Fibroblast of skin of right biceps (primary cell): ENCODE measurements at places on chromosomes 4 and X.

GRCh38 chrX:145405012-145405411 lies 157.7 kb downstream of the SPANXN1 start:
- DNase-seq = no peak

DNA sequence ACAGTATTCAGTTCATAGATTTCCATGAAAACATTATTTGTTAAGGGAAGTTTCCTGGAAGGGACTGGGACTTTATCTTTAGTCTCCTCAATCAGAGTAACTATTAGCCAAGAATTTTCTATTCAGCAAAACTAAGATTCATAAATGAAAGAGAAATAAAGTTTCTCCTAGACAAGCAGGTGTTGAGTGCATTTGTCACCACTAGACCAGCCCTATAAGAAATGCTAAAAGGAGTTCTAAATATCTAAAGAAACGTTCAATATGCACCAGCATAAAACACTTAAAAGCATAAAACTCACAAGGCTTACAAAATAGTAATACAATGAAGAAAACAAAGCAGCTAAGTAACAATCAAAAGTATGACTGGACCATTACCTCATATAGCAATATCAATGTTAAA lies 423.0 kb downstream of the TECRL start:
- no peak for DNase-seq

GRCh38 chr4:147509386-147509785 lies 28.5 kb downstream of the EDNRA start:
- peak; percentile 25 for DNase-seq

DNA sequence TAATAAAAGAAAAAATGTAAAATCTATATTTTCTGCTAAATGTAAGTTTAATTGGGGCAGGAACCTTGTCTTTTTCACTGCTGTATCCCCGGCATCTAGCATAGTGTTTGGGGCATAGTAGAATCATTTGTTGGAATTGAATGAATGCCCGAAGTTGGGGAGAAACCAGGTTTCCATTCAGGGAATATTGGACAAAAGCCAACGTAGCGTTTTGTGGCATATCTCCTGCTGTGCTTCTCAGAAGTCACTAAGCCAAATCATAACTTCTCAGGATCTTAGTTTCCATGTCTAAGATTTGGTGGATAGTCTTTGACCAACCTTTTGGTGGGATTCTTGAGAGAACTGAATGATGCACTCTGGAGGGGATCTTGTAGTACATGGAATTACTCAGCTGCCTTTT lies 42.0 kb upstream of the PGRMC2 start:
- DNase-seq = no peak

DNA sequence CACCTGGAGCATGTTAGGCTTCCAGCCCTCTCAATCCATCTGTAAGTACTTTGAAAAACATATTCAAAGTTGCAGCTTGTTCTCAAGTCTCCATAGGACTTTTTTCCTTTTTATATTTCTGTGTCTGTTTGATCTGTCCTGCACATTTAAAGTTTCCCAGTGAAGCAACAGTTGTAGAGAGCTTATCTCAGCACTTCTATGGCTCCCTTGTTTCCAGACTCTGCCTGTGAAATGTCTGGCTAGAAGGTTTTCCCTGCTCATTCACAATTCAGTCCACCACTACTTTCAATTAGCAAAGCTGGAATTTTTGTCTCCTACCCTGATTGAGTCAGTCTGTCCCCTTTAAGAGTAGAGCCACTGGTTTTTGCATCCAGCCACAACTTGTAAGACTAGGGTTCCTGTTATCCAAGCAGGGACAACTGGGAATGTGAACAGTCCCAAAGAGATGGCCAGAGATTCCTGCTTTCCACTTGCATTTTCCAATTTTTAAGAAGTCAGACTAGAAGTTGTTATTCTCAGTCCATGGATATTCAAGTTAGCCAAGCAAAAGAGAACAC lies 116.1 kb downstream of the GASK1B start:
- DNase-seq = no peak

DNA sequence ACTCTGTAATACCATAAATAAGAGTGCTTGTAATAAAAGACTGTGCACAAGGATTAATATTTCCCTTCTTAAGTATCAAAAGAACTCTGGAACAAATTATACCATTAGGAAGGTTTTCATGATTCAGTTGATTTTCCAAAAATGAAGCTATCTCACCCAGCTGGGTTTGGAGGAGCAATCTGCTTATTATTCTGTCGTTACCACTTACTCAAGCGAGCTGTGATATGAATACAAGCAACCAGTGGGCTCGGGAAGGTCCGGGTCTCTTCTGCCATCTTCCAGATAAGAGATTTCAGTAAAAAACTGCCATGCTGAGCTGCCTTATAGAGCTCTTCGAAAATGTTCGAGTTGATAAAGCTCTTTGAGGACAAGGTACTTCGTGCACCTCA lies 15.3 kb downstream of the SMIM20 start:
- DNase-seq = no peak

DNA sequence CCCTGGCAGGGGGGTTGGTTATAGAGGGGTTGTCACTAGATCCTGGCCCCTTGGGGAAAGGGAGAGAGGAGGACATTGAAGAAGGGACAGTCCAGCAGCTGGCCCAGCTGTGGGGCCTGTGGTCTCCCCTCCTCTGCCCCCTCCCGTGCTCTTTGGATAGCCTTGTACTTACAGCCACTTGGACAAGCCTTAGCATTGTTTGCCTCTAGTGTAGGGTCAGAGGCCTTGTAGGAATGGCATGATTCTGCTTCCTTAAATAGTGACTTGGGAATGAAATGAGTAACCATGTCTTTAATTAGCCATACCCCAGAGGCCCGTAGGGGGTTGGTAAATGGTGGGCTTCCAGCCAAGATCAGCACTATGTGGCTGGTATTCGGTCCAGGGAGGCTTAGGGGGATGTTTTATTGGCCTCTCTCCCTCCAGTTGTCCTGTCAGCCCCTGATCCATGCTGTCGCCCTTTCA lies 230.6 kb downstream of the PTTG2 start:
- DNase-seq = peak; percentile 90

DNA sequence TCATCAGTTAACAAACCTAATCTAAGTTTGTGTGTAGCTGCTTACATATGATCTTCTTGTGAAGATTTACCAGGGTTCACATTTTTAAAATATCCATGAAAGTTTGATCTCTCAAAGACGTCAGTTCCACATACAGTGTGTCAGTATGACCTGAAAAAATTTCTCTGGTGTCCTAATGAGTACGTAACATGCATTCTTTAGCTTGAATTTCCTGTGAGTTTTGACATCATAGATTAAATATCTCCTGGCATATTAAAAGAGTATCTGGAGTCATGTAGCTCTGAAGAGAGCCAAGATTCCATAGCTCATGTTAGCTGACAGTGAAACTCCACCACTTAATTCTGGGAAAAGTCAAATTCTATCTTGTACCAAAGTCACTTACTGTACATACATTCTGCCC lies 43.9 kb upstream of the PDLIM5 start:
- DNase-seq = peak; percentile 64

GRCh38 chr4:165967486-165967885 lies 94.4 kb downstream of the TLL1 start:
- DNase-seq = peak; percentile 47

GRCh38 chr4:5758741-5759140 lies 47.7 kb downstream of the EVC start:
- DNase-seq = peak; percentile 95

- DNase-seq = no peak
These were observed 206.6 kb downstream of the PTTG2 start for GRCh38 chr4:38166768-38167167.

- DNase-seq = no peak
These were observed 32.4 kb upstream of the SORCS2 start for GRCh38 chr4:7159923-7160322.

DNA sequence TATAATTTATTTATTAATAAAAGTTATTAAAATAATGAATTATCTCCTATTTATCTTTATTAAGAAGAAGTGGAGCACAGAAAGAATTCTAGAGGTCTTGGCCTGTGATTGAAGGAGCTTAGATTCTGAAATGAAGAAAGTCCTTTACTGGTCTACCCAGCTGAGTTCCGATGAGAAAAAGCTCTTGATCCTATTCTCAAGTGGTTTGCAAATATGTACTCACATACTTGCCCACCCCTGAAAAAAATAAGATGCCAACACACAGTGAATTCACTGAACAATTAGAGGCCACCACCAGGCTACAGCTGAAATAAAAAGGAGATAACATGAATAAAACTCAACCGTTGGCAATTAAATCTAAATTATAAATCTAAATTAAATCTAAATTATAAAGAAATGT lies 253.4 kb downstream of the MAPK10 start:
- no peak for DNase-seq

- peak; percentile 83 for DNase-seq
These were observed at the start of gene SGMS2 for GRCh38 chr4:107824350-107825071. Gene SGMS2, plus strand, starts transcription at chr4:107824932. Its CDS starts 70,622 bp downstream, at chr4:107895554.

DNA sequence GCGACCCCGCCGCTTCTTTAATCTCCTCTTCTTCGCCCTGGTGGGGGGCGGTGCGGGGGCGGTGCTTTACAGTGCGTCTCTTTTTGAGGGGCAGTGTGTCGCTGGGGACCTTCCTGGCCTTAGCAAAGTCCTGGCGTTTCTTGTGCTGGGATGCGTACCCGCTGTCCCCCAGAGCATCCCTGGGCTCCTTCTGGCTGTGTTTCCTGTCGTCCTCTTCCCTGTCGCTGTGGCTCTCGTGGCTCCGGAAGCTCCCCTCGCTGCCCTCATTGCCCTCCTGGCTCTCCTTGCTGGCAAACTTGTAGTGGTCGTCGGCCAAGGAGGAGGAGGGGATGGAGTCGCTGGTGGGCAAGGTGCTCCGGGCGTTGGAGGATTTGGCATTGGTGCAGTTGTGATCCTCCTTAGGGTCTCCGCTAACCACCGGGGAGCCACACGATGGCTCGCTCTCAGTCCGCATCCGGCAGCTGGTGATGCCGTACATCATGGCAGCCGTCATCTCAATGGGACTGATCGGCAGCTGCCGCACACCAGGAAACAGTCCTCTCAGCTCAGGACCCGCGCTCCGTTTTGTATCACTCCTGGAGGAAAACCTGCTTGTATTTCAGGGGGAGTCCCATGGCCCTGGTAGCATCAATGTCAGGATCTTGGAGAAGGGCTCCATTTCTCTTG lies 30.4 kb upstream of the TMSB15A start:
- no peak for DNase-seq

GRCh38 chrX:17361620-17362019 lies 13.4 kb upstream of the NHS start:
- DNase-seq = peak; percentile 11

DNA sequence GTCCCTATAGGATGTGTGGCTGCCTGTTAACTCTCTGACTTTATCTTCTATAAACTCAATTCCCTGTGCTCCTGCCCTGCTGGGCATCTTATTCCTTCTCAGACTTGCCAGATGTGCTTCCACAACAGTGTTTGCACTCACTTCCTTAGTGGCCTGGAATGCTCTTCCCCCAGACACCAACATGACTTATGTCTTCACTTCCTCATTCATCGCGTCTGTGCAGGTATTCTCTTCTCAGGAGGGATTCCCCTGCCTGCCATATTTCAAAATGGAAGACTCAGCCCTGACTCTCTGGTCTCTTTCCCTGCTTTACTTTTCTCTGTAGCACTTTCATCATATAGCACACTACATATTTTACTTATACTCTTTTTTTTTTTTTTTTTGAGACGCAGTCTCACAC lies 344.0 kb downstream of the CENPC start:
- no peak for DNase-seq

DNA sequence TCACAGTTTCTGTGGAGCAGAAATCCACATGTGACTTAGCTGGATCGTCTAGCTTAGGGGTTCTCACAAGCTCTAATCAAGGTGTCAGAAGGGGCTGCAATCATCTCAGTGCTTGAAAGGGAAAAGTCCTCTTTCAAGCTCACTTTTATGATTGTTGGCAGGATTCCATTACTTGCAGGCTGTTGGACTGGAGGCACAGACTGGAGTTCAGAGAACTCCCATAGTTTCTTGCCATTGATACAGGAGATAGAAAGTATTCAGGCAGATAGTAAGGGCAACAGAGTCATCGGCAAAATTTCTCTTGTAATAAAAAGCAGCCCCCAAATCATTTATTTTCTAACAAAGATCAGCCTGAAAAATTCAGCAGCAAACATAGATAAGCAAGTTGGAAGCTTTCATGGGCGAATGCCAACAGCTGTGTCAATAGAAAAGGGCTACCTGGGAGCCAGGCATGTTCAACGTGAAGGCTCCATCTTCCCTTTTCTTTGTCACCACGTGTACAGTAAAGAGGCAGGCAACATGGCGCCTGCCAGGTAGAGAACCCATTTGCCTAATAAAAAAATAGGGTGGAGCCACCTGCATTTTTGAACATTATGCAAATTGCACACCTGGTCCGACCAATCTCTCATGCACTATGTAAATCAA lies 64.4 kb downstream of the CXCL13 start:
- no peak for DNase-seq

DNA sequence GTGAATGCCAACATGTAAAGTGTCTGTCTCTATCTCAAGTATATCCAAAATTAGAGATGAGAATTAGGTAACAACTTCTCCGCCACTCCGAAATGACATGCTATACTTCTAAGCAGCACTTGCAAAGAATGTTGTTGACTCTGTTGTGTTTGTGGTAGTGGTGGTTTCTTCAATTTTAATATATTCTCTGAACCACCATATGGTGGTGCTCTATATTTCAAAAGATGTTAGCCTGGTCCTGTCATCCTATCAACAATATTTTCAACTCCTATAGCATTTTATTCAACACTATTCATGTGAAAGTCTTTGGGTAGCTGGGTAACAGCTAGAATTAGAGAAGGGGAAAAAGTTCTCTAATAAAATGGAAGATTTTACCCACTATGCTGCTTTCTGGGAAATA lies 1622.8 kb upstream of the IGFBP7 start:
- peak; percentile 5 for DNase-seq

GRCh38 chr4:42751587-42751986 lies 94.7 kb upstream of the ATP8A1 start:
- no peak for DNase-seq

GRCh38 chrX:138708268-138708667 lies 3.2 kb downstream of the FGF13 start:
- no peak for DNase-seq

DNA sequence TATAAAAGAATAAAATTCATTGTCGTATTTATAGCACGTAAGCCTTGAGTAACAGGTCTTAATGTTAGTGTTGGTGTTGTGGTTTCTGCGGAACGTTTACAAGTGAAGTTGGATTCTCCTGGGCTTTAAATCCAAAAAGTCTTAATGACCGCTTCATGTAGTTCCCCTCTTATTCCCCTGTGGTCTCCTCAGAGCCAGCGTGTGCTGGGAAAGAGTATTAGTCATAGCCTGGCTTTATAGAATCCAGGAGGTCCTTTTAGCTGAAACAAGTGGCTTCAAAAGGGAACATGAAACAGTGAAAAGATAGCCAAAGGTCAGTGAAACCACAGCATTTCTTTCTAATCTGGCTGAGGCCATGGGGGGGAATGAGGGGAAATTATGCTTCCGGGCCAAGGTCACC lies 79.1 kb downstream of the CLCN4 start:
- DNase-seq = peak; percentile 84

DNA sequence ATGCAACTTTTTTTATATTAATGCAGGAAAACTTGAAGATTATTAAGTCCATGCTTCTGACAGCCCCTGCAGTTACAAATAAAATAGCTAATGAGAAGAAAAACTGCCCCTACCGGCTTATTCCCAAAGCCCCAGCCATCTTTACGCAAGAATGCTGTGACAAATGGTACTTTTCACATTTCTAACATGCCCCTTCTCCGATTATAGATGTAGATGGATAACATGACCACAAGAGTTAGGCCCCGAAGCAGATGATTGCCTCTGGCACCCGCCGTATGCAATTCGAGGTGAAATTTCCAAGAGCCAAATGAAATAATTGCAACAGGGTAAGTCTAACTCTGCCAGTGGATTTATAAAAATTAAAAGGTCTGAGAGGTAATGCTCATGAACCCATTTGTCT lies 319.4 kb upstream of the TAPT1 start:
- DNase-seq = no peak

- no peak for DNase-seq
These were observed 38.6 kb downstream of the RWDD4 start for GRCh38 chr4:183620421-183620820.

- DNase-seq = no peak
These were observed 343.2 kb upstream of the KLF3 start for GRCh38 chr4:38320833-38321232.
